RCC 7860 (cell line): ENCODE measurements at places on chromosomes 7 and 10.

GRCh38 chr7:74404741-74405140, 49.0 kb upstream of the GTF2IRD1 start:
- no peak for DNase-seq

DNA sequence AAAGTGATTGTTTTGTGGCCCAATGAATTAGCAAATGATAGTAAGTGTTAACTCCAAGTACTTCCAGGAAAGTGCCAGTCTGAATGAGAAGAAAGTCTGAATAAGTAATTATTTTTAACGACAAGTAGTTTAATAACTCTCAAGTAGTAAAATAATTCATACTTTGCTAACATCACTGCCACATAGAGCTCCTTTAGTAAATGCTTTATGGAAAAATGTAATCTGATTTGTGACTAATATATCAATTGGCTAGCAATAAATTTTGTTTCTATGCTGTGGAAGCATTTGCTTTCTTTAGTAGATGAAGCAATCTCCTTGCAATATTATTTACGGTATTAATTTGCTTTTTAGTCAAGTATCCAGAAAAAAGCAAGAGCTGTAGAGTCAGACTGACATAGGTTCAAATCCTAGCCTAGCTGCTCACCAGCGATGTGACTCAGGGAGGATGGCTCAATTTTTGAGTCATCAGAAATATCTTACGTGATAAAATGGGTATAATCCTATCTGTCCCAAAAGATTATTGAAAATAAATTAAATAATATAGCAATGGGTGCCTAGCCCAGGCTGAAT, 329.3 kb downstream of the FGFR2 start:
- DNase-seq: no peak

- DNase-seq: no peak
Measured at GRCh38 chr7:34530259-34530658, 127.8 kb upstream of the NPSR1 start.

- no peak for DNase-seq
Measured at GRCh38 chr7:23268746-23269145, 22.2 kb downstream of the GPNMB start.

DNA sequence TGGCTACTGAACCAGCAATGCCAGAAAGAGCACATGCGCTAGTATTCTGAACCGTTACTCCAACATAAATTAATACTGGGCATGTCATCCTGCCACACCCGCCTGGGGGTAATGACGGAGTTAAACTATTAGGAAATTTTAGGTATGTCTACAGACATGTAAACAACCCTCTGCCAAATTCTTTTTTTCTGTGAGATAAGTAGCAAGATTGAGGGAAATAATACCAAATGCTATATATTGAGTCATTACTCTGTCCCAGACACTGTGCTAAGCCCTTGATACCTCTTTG, 7.4 kb downstream of the LSMEM1 start:
- no peak for DNase-seq
